ENCODE measurements at places on chromosomes 4 and X.
A peak's percentile ranks its signal among the peaks of the same experiment; 100 is the strongest.

GRCh38 chr4:86895692-86896488 lies 3.7 kb upstream of the C4orf36 start:
- peak; percentile 76 for DNase-seq

DNA sequence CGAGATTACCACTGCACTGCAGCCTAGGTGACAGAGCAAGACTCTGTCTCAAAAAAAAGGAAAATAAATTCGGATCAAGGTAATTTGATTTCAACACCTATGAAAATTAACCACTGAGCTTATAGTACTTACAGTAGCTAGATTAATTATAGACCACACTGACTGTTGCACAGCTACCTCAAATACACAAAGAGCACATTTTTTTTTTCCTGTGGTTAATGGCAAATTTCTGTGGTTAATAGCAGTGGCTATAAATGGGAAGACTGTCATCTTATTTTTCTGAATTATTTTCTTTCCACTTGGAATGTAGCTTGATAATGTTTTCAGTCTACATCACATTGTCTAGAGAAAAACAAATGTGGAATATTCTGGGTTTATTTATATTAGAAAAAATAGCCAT lies 1661.6 kb upstream of the PCDH7 start:
- DNase-seq: no peak

GRCh38 chr4:152464030-152464823 lies 71.7 kb downstream of the FBXW7 start:
- no peak for DNase-seq

DNA sequence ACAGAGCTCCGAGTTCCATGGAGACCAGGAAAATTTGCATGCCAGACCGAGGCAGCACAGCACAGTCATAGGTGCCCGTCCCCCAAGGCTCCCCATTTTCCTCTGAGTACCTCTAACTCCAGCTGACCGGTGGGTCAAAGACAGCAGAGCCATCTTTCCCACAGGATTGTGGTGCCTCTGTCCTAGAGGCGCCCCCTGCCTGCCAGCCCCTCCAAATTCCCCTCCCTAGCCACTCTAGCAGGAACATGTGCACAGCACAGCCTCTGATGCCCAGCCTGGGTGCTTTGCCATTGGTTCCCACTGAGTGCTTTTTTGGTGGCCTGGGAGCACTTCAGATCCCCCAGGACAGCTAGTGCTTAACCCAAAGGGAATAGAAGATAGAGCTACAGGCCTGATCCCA lies 368.5 kb upstream of the PABPC5 start:
- no peak for DNase-seq

DNA sequence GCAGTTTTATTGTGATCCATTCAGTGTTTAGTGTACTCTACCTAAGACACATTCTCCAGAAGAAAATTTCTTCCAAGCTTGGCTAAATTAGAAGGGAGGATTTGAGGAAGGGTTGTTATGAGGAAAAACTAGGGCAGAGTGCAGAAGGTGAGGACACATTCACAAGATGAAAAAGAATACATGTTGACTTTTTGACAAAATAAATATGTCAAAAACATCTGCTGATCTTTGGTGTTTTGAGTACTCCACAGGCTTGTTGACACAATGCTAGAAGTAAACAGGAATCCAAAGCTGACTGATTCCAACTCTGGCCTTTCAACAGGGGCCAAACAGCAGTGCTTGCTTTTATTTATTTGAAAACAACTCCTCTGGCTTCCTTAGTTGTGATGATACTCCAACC lies 125.8 kb upstream of the SLC7A11 start:
- DNase-seq: peak; percentile 3

All from COR-L47 (cell line).